Coronary artery (tissue), 2 donors: ENCODE measurements at places on chromosomes 5 and 9.
A peak's percentile ranks its signal among the peaks of the same experiment; 100 is the strongest.

GRCh38 chr9:35844628-35845270 lies 15.7 kb downstream of the TMEM8B start:
- DNase-seq, result no peak

DNA sequence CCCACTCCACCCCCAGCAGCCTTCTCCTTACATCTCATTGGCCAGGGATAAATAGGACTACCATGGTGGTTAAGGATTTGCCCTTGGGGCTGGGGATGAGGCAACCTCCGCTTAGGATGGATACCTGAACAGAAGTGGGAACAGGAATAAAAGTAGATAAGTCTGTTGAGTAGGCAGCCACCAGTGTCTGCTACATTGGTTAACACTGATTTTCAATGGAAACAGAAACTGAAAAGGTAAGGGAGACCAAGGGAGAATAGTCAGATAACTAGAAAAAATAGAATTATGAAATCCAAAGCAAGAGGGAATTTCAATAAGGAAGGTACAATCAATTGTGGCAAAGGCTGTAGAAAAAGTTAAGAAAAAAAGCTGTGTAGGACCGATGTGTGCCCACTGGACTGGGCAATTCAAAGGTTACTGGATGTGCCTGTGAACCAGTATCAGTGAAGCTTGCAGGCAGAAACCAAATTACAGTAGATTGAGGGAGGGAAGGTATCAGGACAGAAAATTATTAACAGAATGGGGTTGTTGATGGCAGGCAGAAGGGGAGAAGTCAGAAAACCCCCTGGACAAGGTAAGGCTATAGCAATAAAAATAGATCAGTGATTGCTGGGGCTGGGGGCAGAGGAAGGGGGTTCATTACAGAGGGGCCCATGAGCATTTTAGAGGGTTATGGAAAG lies 48.7 kb downstream of the DNAJC21 start:
- no peak for DNase-seq

- DNase-seq, result no peak
These were observed 39.0 kb downstream of the DROSHA start for GRCh38 chr5:31492869-31493268.

GRCh38 chr9:130581766-130582165 lies 2.4 kb downstream of the FUBP3 start:
- DNase-seq, result no peak

- DNase-seq, result peak; percentile 38
These were observed 177.0 kb upstream of the MVB12B start for GRCh38 chr9:126149661-126150060.

GRCh38 chr9:131503626-131504465 lies 1.1 kb downstream of the POMT1 start:
- DNase-seq, result no peak

DNA sequence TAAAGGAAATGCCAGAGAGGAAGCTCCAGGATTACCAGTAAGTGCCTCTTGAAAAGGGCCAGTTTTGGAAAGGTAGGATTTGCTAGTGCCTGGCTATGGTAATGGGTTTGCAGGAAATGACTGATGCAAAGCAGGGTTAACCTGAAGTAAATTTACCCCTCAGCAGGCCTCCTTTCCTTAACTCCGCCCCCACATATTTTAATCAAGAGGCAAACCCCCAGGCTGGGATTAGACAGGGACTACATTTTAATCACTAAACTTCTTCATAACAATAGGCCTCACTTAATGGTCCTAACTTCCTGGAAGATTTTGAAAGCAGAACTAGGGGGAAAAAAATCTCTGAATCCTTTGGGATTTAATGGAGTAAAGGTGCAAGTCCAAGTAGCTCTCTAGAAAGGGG lies 10.2 kb upstream of the SLC1A3 start:
- no peak for DNase-seq

DNA sequence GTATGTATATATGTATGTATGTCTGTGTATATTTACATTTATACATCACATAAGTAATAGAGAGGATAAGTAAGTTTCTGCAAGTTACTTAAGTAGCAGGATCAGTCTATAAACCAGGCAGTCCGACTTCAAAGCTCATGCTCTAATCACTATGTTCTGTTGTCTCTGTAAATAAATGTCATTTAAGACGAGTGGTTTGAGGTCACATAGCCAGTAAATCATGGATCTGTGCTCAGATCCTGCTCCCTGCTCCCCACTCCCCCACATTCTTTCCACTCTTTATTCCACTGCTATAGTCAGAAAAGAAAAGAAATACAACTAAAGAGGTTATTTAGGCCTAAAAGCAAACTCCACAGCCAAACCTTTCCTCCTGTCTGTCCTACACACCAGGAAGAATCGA lies 90.4 kb downstream of the SERINC5 start:
- no peak for DNase-seq

DNA sequence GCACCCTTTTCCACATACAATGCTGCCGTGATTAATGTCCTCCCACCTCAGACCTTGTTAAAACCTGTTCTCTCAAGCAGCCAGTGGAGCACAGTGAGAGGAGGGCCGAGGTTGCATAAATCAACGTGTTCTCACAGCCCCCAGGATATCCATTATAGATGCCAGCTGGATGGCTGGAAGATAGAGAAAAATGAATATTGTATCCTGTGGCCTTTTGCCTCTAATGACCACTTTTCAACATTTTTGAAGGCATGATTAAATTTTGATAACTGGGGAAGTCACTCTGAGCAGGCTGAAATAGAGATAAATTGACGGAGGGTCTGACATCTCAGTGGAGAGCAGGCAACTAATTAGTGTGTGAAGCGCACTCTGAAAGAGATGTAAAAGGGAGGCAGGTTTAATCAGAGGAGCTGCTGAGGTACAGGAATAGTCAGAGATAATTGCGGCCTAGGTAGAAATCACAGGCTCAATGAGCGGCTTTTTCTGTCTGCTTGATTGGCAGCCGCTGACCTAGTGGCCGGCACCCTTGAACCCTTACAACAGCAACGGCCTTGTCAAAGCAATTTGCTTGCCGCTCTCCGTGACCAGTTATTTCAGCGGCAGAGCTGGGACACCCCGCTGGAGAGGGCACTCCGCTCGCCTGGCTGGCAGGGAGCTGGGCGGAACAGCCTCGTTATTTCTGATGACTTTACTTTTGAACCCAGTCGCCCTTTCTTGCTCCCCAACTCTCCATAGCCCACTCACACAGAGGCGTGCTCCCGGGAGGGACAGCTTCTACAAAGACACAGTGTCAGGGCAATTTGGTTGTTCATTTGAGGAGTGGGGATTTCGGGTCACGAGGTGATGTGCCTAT lies 560.7 kb downstream of the PSAT1 start:
- no peak for DNase-seq

DNA sequence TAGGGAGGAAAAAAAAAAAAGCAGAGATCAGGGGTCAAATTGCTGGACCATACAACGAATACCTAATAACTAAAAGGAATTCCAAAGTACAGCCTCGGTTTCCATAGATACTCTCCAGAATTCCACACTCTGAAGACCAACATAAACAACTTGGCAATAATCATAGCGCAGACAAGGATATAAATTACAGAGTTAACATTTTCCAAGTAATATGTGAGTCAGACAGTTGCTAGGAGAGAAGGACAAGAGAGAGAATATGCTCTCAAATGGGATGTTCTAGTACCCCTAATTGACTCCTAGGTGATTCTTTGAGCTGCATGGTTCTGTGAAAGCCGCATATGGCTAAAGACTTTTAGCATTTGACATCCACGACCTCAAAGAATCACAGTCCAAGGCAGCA lies 165.2 kb downstream of the FRMD3 start:
- DNase-seq, result no peak

DNA sequence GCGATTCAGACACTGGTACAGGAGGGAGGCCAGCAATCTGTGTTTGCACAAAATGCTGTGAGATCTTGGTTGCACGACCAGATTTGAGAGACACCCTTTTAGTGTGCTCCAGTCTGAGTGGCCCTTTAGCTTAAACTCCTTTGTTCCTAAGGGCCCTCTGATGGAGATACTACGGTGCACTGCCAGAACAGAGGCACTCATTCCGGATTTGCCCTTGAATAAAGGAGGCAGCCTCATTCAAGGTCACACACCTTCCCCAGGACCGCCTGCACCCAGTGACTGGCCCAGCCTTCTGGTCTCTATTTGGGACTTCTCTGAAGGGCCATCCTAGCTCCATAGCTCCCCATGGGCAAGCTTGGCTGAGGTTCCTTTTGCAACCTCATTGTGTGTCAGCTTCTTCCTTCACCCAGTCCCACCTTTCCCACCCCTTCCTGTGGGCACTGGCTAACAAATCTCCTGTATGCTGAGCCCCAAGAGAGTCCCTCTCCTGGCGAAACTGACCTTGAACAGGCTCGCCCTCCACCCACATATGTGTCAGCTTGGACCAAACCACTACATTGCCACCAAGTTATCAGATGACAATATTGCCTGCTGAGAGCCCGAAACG lies 191.7 kb downstream of the GABBR2 start:
- DNase-seq, result peak; percentile 46

GRCh38 chr9:21542787-21543186 lies 60.7 kb upstream of the IFNE start:
- no peak for DNase-seq

GRCh38 chr5:5341531-5342292 lies 80.8 kb upstream of the ICE1 start:
- no peak for DNase-seq

GRCh38 chr5:126847456-126847820 lies 70.5 kb downstream of the LMNB1 start:
- DNase-seq, result no peak

GRCh38 chr5:140058212-140058932 lies 15.3 kb upstream of the NRG2 start:
- DNase-seq, result no peak

GRCh38 chr5:148978370-148979082 lies 84.3 kb downstream of the SH3TC2 start:
- no peak for DNase-seq

DNA sequence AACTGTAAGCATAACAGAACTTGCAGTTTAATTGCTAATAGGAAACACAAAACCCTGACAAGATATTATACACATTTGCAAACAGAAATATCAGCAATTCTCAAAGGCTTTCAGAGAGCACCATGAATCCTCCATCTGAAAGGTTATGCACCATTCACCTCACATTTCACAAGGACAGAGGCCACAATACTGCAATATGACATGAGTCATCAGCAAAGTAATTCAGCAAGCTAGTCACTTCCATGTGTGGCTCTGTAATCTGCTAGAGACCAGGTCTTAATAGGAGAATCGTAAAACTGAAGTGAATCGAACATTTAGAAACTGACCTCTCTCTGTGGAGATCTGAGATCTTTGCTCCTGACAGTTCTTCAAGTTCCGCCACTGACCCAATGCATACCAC lies 28.3 kb downstream of the IARS1 start:
- DNase-seq, result no peak

GRCh38 chr9:99024959-99025358 lies 80.0 kb upstream of the TGFBR1 start:
- no peak for DNase-seq

GRCh38 chr5:78587775-78588291 lies 60.7 kb downstream of the LHFPL2 start:
- no peak for DNase-seq

- DNase-seq, result no peak
These were observed 73.3 kb upstream of the NREP start for GRCh38 chr5:111830333-111830732.

GRCh38 chr9:113599646-113600022 lies 136.1 kb downstream of the RGS3 start:
- DNase-seq, result no peak

DNA sequence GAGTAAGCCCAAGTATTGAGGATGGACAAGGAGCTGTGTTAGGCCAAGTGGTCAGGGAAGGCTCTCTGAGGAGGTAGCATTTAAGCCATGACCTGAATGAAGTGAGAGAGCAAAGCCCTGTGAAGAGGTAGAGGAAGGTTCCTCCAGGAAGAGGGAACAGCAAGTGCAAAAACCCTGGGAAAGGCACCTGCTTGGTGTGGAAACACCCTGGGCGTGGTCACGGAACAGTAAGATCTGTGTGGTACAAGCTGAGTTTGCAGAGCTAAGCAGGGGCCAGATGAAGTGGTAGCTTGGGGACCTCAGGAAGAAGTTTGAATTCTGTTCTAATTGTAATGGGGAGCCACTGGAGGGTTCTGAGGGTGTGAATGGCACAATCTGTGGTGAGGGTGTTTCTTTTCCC lies 310.2 kb downstream of the ARHGAP26 start:
- no peak for DNase-seq

DNA sequence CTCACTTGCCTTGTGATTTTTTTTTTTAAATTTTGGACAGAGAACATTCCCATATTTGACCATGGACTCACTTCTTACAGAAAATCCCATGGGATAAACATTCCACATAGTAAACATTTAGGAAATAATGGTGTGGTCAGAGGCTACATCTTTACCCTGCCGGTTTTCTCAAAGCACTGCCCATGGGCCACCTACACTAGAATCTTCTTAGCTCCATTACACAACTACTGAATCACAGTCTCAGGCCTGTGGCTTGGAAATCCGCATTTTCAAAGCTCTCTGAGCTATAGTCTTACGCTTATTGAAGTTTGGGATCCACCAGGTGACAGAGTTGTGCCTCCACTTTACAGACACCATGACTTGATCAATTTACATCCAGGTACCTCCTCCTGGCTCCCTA lies 39.4 kb downstream of the ALG2 start:
- no peak for DNase-seq

GRCh38 chr5:2181149-2181548 lies 298.4 kb upstream of the IRX4 start:
- no peak for DNase-seq

GRCh38 chr5:120092649-120093048 lies 371.5 kb upstream of the PRR16 start:
- DNase-seq, result no peak

GRCh38 chr5:163366757-163367156 lies 70.6 kb upstream of the CCNG1 start:
- DNase-seq, result no peak

DNA sequence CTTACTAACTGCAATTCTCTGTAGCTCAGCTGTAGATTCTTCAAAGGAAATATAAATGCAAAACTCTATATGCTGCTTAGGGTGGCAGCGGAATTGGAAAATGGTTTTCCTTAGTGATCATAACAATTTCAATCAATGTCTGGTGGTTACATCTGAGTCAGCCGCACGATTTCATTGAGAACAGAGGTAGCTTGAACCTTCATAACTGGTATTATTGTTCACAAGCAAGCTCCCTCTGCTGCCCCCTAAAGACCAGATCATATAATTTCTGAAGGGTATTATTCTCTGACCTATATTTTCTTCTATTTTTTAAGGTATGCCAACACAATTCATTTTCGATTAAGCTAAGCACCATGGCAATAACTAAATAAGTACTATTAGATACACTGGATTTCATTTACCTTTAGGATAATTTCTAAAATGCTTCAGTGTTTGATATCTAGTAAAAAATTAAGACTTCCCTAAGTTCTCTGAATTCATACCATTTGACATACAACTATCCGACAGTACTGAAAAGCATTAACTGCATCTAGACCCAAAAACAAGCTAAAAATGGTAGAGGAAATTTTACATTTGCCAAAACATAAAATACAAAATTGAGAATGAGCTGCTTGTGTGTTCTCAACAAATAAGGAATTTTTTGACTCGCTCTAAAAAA lies 181.1 kb upstream of the SPEF2 start:
- no peak for DNase-seq

- DNase-seq, result no peak
These were observed 174.7 kb upstream of the NFIB start for GRCh38 chr9:14488421-14489190.

GRCh38 chr5:1955586-1955985 lies 72.9 kb upstream of the IRX4 start:
- DNase-seq, result peak; percentile 24
